ENCODE measurements at places on chromosomes 12 and 14.

DNA sequence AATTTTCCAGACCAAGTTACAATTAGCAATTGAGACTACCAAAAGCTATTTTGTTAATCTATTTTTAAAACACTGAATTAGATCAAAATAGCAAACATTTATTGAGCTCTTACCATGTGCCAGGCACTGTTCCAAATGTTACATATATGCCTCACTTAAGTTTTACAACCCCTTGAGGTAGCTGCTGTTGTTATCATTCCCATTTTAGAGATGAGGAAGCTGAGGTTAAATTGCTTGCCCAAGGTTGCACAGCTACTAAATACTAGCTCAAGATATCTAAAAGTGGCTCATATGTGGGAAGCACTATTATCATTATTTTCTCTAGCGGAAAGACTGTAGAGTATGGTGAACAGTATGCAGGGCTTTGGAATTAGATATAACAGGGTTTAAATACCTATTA, 19.5 kb upstream of the NAP1L1 start:
- no peaks in the 10 kb centered on the region for H3K36me3 ChIP-seq
- no peak overlapping the region for H3K4me3 ChIP-seq
- no peaks in the 10 kb centered on the region for H3K4me1 ChIP-seq
- no peak overlapping the region for H3K27ac ChIP-seq
- no peak for DNase-seq

- no peak overlapping the region for H3K27ac ChIP-seq
- H3K36me3 ChIP-seq, result no peaks in the 10 kb centered on the region
- H3K4me3 ChIP-seq, result no peak overlapping the region
- no peaks in the 10 kb centered on the region for H3K4me1 ChIP-seq
- no peaks in the 10 kb centered on the region for H3K27me3 ChIP-seq
- DNase-seq, result no peak
Measured at GRCh38 chr14:71336489-71337192, 429.4 kb downstream of the PCNX1 start.

DNA sequence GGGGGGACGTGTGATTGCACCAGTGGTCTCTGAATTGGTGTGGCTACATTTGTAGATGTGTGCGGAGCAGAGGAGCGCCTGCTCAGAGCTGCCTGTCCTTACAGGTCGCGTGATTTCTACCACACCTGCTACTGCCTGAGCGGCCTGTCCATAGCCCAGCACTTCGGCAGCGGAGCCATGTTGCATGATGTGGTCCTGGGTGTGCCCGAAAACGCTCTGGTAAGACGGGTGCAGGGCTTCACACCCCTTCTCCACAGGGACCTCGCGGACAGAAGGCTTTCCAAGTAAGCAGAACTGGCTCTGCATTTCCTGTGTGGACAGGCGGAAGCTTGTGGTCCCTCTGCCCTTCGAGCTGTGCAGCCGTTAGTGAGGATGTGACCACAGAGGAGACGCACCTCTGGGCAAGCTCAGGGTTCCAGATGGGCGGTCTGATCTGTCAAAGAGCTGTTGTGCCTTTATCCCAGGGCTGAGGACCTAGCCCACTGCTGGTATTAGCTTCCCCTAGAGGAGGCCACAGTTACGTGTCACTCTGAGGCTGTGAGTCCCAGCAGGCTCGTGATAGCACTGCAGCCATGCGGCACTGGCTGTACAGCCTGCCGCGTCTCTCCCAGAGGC, 47.7 kb downstream of the MAX start:
- H3K27me3 ChIP-seq, result no peaks in the 10 kb centered on the region
- H3K4me3 ChIP-seq, result no peak overlapping the region
- H3K4me1 ChIP-seq, result peaks cover 14% of the 10 kb centered on the region
- no peak for DNase-seq

- no peak for DNase-seq
- H3K4me3 ChIP-seq, result no peak overlapping the region
- peak overlapping the region; percentile 80 for H3K27ac ChIP-seq
Measured at GRCh38 chr14:52032204-52032801, 36.6 kb downstream of the NID2 start.

GRCh38 chr12:64667793-64668192, 57.5 kb downstream of the RASSF3 start:
- H3K27ac ChIP-seq, result peak overlapping the region; percentile 74
- H3K36me3 ChIP-seq, result no peaks in the 10 kb centered on the region
- DNase-seq, result no peak
- H3K4me1 ChIP-seq, result peaks cover 93% of the 10 kb centered on the region

Data from left ventricle myocardium inferior (tissue), 1 donor.